ENCODE measurements at places on chromosomes 12 and 14. TPM values are rescaled to one million over a fixed set of nuclear protein-coding genes. Genes with fewer than 3 reads are reported as not detected.

- no peak overlapping the region for H3K27ac ChIP-seq
- no peak overlapping the region for H3K4me3 ChIP-seq
- no peaks in the 10 kb centered on the region for H3K27me3 ChIP-seq
- no peak for DNase-seq
- peaks cover 14% of the 10 kb centered on the region for H3K4me1 ChIP-seq
Measured at GRCh38 chr12:122880668-122881067, 15.3 kb downstream of the VPS37B start.

GRCh38 chr12:99917711-99918402, 66.9 kb downstream of the ANKS1B start:
- no peaks in the 10 kb centered on the region for H3K27me3 ChIP-seq
- no peak for DNase-seq
- no peaks in the 10 kb centered on the region for H3K36me3 ChIP-seq
- H3K4me1 ChIP-seq, result peaks cover 2% of the 10 kb centered on the region

Gene DIO3
- not detected for polyA plus RNA-seq

GRCh38 chr14:94010625-94011024, 13.5 kb downstream of the CCDC197 start:
- H3K4me1 ChIP-seq, result peaks cover 11% of the 10 kb centered on the region
- H3K27ac ChIP-seq, result no peak overlapping the region
- H3K36me3 ChIP-seq, result no peaks in the 10 kb centered on the region
- H3K27me3 ChIP-seq, result no peaks in the 10 kb centered on the region
- no peak overlapping the region for H3K4me3 ChIP-seq

Gene AVPR1A
- polyA plus RNA-seq, result not detected

DNA sequence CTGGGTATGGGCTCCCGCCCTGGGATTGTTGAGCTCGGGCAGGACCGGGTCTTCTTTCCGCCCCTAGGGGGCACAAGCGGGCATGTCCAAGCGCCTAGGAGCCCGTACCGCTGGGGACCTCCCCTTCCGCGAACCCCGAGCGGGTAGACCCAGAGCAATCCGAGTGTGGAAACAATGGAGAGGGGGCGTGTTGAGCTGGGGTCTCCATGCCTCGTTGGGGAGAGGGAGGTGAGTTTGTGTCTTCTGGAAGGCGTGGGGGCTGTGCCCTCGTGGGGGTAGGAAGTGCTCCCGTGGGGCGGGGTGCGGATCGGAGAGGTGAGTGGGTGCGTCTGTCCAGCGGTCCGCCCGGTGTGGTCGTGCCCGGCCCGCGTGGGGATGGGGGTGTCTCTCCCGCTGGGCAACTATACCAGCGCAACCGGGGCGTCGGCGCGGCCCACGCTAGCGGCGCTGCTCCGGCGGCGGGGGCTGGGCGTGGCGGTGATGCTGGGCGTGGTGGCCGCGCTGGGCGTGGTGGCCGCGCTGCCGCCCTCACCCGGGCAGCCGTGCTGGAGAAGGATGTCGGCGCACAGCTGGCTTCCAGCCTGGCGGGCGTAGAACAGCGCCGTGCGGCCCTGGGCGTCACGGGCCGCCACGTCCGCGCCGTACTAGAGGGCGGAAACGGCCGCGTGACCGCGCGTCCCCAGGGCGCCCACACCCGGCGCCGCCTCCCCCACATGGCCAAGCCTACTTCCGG, 12.2 kb downstream of the AGAP2 start:
- H3K4me1 ChIP-seq, result peaks cover 4% of the 10 kb centered on the region
- DNase-seq, result peak; percentile 38
- no peaks in the 10 kb centered on the region for H3K27me3 ChIP-seq
- H3K36me3 ChIP-seq, result no peaks in the 10 kb centered on the region
- H3K4me3 ChIP-seq, result peak overlapping the region; percentile 92
- peak overlapping the region; percentile 56 for H3K27ac ChIP-seq

- no peak for DNase-seq
- H3K4me1 ChIP-seq, result no peaks in the 10 kb centered on the region
- H3K4me3 ChIP-seq, result no peak overlapping the region
Measured at GRCh38 chr12:28574746-28575592, 384.7 kb downstream of the CCDC91 start.

Gene PTPRB
- 0.65 TPM for polyA plus RNA-seq

- H3K27me3 ChIP-seq, result no peaks in the 10 kb centered on the region
- H3K4me1 ChIP-seq, result peaks cover 9% of the 10 kb centered on the region
- DNase-seq, result no peak
- H3K4me3 ChIP-seq, result no peak overlapping the region
- H3K36me3 ChIP-seq, result no peaks in the 10 kb centered on the region
Measured at GRCh38 chr14:20686386-20687143, 2.0 kb upstream of the ANG start.

DNA sequence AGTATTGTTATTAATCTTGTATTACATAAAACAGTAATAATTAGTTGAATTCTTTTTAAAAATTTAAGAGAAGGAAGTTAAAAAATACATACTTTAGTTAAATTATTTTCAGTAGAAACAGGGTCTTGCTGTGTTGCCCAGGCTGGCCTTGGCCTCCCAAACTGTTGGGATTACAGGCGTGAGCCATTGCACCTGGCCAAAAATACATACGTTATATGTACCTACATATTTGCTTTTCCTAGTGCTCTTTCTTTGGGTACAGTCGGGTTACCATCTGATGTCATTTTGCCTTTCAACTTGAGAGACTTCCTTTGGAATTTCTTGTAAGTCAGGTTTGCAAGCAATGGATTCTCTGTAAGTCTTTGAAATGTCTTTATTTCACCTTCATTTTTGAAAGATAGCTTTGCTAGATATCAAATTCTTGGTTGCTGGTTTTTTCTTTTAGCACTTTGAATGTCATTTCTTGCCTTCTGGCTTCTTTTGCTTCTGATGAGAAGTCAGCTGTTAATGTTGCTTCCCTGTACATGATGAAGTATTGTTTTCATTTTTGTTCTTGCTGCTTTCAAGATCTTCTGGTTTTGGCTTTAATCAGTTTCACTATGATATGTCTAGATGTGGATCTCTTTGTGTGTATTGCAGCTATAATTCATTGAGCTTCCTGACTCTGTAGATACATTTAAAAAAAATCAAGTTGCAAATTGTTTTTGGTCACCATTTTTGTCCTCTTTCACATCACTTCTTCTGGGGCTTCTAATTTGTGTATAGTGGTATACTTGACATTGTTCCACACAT, 84.4 kb downstream of the SPATS2 start:
- no peaks in the 10 kb centered on the region for H3K4me1 ChIP-seq
- H3K4me3 ChIP-seq, result no peak overlapping the region
- DNase-seq, result no peak
- no peaks in the 10 kb centered on the region for H3K36me3 ChIP-seq
- no peaks in the 10 kb centered on the region for H3K27me3 ChIP-seq
- H3K27ac ChIP-seq, result no peak overlapping the region

Gene MOK
- polyA plus RNA-seq, result 24.5 TPM

- no peaks in the 10 kb centered on the region for H3K27me3 ChIP-seq
- H3K4me3 ChIP-seq, result no peak overlapping the region
- H3K27ac ChIP-seq, result no peak overlapping the region
- no peak for DNase-seq
- no peaks in the 10 kb centered on the region for H3K4me1 ChIP-seq
Measured at GRCh38 chr14:75461303-75461702, 33.5 kb downstream of the JDP2 start.

DNA sequence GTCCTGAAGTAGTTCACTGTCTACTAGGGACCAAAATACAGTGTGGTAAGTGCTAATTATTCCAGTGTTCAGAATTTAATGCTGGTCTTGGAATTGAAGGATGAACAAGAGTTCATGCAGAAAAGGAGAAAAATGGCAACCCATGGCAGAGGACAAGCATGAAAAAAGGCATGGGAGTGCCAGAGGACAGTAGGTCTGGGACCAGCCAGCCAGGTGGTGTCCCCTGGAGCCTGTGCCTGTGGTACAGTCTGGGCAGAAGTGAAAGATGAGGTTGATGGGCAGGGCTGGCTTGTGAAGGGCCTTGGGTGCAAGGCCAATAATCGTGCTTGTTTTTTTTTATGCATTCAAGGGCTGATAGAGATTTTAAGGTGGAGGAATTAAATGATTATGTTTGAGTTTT, 21.0 kb downstream of the C12orf75 start:
- no peak for DNase-seq
- H3K27ac ChIP-seq, result no peak overlapping the region
- no peaks in the 10 kb centered on the region for H3K27me3 ChIP-seq

Gene C12orf50
- not detected for polyA plus RNA-seq

Gene CPSF6
- 45.0 TPM for polyA plus RNA-seq

Gene EEF1AKMT3
- polyA plus RNA-seq, result 5.4 TPM

Measured in keratinocyte (primary cell).